ENCODE measurements at places on chromosomes 6 and 20.

- no peak for DNase-seq
These were observed 136.9 kb downstream of the PREX1 start for GRCh38 chr20:48690888-48691287.

DNA sequence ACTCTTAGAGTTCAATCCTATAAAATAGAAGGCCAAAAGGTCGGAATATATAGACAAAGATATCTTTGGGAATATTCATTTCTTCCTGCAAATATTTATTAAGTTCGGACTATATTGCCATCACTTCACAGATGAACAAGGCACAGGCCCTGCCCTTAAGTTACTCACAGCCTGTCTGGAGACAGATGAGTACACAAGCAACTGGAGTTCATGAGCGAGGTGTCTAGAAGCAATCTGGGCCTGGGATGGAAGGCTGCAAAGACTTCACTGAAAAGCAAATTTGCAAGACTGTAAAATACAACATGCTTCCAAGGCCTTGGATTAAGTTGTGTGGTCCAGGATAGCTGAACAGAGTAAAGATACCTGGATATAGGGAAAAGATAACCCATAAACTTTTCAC lies 56.7 kb upstream of the CEP85L start:
- no peak for DNase-seq

GRCh38 chr6:170292407-170293158 lies 1.7 kb upstream of the DLL1 start:
- no peak for DNase-seq

GRCh38 chr20:652615-653109 lies 338 bp downstream of the SRXN1 start:
- no peak for DNase-seq

DNA sequence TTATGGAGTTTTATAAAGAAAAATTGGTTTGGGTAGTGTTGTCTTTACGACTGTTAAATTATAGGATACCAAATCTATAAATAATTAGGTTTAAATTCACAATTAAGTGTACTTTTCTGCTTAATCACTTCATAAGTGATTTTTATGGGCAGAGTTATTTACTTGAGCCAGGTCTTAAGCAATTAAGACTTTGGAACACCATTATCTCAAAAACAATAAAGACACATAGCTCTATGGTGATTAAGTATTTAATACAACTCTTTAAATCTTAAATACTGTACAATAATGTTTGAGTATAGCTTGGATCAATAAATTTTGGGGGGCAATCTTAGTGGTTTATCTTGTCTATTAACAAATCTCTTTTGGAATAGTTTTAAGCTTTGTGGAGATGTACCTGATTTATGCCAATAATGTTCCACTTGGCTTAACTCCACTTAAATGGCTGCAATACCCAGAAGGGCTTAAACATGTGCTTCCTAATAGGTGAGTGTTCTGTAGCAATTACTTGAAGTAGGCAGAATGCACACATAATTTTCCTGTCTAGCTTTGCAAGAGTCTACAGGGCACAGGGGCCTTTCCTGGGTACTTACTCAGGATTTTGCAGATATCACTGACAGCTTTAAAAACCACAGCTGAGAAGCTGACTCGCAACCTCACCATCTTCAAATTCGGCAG lies 7.5 kb downstream of the FERMT1 start:
- DNase-seq: no peak

GRCh38 chr20:62503401-62504178 lies 27.8 kb upstream of the GATA5 start:
- DNase-seq: no peak

DNA sequence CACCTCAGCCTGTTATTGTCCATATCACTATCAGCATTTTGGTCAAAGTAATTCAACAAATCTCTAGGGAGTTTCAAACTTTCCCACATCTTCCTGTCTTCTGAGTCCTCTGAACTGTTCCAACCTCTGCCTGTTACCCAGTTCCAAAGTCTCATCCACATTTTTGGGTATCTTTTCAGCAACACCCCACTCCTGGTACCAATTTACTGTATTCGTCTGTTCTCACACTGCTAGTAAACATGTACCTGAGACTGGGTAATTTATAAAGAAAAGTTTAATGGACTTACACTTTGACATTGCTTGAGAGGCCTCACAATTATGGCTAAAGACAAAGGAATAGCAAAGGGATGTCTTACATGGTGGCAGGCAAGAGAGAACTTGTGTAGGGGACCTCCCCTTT lies 224.2 kb downstream of the ADGRB3 start:
- DNase-seq: no peak

GRCh38 chr6:38183856-38184584 lies 364.5 kb downstream of the ZFAND3 start:
- no peak for DNase-seq

DNA sequence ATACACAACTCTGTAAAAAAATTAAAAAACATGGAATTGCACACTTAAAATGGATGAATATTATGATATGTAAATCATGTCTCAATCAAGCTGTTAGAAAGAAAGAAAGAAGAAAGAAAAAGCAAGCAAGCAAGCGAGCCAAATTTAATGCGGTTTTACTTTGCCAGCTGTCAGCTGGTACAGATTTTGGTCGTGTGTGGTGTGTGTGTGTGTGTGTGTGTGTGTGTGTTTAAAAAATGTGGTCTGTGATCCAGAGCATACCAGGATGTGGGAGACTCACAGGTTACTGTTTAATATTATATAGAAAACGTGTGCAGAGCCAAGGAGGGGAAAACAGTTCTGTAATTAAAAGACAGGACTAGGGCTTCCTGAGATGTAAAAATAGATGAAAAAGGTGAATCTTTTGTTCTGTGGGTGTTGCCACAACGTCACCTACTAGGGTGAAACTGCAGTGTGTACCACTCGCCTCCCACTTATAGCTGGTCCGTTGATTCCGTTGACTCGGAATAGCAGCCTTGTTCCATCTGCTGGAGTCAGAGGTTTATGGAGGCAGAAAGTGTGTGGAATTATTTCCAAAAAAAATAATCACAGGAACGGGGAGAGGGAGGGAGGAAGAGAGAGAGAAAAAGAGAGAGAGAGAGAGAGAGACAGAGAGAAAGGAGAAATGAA lies 197.7 kb downstream of the BCAS1 start:
- DNase-seq: no peak

DNA sequence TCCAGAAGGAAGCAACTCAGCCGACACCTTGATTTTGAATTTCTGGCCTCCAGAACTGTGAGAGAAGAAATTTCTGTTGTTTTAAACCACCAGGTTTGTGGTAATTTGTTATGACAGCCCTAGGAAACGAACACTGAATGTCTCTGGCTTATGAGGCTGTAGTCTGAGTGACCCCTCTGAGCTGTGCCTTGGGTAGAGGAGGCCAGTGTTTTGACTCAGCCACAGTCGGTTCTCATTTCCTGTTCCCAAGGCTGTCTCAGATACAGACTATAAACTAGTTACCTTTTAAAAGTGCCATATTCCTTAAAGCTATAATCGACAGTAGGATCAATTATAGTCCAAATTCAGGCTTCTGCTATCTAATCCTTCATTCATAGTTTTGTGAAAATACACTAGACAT lies 391.2 kb upstream of the MAP3K7 start:
- DNase-seq: no peak

GRCh38 chr6:26360451-26361416 lies 4.3 kb upstream of the BTN3A2 start:
- no peak for DNase-seq

DNA sequence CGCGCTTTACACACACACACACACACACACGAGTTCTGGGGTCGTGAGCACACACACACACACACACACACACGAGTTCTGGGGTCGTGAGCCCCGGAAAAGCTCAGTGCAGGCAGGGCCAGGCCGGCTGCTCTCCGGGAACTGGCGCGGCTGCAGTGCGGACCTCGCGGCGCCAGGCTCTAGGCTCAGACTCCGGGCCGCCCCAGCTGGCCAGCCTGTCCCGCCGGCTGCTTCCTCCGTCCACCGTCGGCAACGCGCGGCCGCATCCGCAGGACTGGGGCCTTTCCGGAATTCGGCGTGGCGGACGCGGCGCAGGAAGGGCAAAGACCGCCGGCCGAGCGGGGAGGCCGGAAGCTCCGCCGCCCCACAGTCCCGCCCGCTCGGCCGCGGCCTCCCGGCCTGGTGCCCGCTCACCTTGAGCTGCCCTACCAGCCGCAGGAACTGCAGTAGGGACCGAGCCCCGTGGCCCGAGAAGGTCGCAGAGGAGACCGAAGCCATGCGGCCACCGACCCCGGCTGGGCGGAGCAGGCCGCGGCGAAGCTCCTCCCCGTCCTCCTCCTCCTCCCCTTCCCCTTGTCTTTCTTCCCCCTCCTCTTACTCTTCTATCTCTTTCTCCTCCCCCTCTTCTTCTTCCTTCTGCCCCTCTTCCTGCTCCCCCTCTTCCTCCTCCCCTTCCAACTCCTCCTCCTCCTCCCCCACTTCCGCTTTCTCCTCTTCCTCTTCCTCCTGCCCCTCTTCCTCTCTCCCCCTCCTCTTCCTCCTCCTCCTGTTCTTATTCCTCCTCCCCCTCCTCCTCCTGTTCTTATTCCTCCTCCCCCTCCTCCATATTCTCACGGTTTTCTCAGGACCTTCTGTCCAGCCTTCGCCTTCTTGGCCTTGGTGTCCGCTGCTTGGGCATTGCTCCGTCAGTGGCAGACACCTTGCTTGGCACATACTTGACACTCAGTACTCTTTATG lies at the start of gene HDDC2:
Gene HDDC2 (minus strand): TSS at position 533 of the 957 bp plus-strand sequence. CDS start 35 bp downstream, at position 498.
- peak; percentile 24 for DNase-seq

- no peak for DNase-seq
These were observed 120.4 kb upstream of the ZNF184 start for GRCh38 chr6:27593200-27593818.
